ENCODE measurements at places on chromosomes 7 and 10.

DNA sequence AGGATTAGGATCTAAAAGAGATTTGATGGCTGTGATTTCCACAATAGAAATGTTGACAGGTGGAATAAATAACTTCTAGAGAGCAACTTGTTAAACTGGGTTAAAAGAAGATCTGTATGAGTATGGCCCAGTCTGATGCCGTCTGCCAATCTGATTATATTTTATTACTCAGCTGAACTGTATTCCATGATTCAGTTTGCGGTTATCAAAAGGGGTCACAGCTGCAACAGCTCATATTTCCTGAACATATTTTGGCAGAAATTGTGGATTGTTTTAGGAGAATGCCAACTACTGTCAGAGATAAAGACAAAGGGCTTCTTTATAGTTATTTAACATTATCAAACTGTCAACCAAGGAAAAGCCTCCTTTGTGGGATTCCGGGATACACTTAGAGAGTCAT, 244.8 kb upstream of the MINDY3 start:
- no peak for DNase-seq

DNA sequence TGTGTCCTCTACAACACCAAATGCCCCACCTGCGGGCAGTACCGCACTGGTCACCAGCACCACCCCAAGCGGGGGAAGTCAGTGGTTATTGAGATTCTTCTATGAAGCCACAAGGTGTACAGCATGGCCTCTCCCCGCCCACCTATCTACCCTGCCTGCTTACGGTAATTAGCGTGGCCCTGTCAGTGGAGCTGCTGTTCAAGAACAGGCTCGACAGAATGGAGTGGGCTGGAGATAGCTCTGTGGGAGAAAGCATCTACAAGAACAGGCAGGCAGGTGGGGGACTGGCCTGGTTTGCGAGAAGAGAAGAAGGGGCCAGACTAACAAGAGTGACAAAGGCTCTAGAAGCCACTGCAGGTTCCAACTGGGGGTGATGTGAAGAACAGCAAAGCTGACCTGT, 108.3 kb downstream of the RNF216 start:
- DNase-seq = no peak

DNA sequence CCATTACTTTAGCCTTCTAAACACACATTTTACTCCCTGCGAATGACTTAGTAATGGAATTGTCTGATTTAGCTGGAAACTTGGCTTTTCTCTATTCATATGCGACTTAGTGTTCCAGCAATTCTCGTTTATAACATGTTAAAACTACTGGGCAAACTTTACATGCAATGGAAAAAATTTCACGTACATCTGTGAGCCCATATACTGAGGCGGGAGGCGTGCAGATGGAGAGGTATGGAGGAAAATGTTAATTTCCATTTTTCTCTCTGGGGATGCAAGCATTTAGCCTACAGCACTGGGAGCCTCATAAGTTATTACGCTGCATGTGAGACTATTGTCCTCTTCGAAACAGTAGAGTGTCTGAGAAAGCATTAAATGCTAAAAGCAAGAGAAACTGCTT, 591.5 kb upstream of the ANKRD30A start:
- DNase-seq = no peak

DNA sequence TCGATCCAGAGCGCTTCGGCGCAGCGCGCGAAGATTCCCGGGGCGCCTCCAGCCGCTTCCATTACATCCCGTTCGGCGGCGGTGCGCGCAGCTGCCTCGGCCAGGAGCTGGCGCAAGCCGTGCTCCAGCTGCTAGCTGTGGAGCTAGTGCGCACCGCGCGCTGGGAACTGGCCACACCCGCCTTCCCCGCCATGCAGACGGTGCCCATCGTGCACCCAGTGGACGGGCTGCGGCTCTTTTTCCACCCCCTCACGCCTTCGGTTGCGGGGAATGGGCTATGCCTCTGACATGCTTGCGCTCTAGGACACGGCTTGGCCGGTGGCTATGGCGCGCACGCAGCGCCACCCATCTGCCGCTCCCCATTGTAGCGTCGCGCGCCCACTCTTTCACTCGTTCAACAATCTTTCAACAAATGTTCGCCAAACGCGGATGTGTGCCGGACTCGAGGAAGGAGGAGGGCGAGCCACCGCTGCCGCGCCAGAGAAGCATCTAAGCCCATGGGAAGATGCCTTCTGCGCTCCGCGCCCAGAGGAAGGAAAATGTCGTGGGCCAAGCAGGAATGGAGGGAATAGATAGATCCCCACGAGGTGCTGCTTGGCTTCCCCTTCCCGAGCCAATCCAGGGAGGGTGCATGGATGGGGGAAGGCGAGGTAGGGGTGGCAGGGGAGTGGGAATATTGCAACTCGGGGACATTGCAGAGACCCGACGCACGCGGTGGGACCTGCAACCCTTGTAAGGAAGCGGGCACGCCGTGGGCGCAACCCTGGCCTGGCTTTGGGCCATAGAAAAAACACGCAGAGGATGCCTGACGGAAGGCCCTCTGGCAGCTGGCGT, 5.1 kb upstream of the CYP26A1 start:
- DNase-seq = no peak

DNA sequence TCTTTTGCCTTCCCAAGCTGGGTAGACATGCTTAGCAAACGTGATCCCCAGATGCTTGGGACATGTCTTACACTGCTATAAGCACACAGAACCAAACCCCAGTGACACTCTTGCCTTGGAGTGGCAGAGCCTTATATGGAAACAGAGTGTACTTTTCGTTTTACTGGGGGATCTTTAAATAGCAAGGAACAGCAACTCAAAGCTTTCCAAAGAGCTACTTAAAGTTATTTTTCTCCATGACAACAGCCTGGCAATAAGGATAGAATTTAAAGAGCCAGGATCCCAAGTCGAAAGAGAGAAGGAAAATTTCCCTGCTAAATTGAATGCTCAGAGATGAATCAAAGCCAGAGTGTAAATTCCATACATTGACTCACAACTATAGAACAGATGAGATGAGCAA, 67.8 kb downstream of the ZNF365 start:
- peak; percentile 13 for DNase-seq

GRCh38 chr10:131977323-131978096, 4.2 kb downstream of the BNIP3 start:
- DNase-seq = no peak

DNA sequence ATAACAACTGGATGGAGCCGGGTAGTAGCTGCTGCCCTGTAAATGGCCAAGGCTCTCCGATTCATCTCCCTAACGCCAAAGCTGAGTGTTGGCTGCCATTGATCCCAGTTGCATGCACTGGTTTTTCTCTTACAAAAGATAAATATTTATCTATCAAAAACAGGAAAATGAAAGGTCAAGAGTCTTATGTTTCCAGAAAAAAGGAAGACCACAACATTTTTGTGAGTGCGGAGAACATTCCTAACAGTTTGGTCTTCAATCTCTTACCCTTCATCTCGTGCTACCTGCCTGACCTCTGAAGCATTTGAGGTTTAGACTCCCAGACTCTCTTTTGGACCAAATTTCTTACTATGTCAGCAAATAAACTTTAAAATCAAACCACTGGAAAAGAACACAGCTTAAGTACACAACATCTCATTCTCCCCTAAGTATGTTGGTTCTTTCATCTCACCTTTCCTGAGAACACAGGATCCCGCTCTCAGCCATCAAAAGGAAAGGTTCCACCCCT, 61.6 kb downstream of the SORBS1 start:
- no peak for DNase-seq

- DNase-seq = no peak
Observed at GRCh38 chr7:57071-57470, 135.3 kb upstream of the FAM20C start.

- DNase-seq = no peak
Observed at GRCh38 chr10:114518401-114519305, 114.4 kb upstream of the AFAP1L2 start.

GRCh38 chr10:93482145-93482834, at the start of gene MYOF:
Gene MYOF (minus strand): TSS chr10:93482334. CDS start chr10:93482194, 140 bp downstream.
- DNase-seq = peak; percentile 68

GRCh38 chr7:31074120-31074383, 21.9 kb downstream of the ADCYAP1R1 start:
- DNase-seq = no peak

DNA sequence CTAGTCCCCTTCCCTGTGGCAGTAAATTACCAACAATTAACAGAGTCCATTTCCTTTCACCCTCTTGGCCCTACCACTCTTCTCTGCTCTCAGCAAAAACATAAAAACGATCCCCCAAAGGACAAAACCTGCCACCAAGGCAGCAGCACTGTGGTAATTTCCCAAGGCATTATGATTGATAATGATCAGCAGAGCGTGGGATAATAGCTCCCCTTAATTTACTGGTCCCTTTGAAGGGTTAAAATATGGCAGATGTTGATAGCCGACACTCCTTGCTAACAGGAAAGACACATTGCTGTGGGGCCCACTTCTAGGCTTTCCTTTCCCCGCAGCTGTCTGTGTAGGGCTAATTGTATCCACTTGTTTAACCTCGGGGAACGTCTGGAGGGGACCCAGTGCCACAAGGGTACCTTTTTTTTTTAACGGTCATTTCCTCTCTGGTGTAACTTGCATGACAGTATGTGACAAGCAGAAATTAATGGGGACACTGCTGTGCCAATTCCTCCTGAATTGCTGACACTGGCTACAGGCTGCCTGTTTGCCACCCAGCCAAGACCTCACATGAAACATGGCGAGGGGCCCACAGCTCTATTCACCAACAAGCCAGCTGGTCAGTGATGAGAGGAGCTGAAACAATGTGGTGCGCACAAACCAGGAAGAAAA, 81.3 kb downstream of the CDK6 start:
- DNase-seq = peak; percentile 84

GRCh38 chr7:20241194-20241910, 24.2 kb upstream of the MACC1 start:
- DNase-seq = no peak

DNA sequence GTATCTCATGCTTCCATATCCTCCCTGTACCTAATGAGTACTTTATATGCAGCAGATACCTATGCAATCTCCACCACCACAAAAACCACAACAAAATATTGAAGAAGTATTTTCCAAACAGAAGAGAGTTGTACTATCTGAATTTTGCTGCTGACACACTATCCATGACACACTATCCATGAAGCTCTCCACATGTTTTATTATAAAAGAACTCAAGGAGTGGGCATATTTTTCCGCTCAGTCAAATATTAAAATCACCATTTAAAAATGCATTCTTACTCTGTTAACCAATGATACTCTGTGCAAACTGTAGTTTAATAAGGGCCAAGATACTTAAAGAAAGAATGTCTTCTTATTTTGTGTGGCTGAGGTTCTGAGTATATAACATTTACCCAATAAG, 2.8 kb downstream of the BET1 start:
- no peak for DNase-seq

DNA sequence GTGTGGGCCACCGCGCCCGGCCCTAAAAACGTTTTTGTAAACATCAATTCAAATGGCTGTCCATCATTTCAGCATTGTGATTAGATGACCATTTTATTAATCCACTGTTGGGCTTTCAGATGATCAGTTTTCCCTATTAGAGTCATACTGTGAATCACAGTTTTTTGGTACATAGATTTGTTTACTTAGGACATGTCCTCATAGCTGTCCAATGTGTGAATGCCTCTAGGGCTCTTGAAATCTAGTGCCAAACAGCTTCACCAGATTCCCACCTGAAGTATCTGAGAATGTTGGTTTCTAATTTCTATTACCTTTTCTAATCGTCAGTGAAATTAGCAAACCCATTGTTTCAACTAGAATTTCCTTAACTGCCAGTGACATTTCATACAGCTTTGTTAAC, 66.8 kb downstream of the UPF2 start:
- DNase-seq = no peak

GRCh38 chr7:45179666-45180065, 22.1 kb downstream of the RAMP3 start:
- DNase-seq = no peak

DNA sequence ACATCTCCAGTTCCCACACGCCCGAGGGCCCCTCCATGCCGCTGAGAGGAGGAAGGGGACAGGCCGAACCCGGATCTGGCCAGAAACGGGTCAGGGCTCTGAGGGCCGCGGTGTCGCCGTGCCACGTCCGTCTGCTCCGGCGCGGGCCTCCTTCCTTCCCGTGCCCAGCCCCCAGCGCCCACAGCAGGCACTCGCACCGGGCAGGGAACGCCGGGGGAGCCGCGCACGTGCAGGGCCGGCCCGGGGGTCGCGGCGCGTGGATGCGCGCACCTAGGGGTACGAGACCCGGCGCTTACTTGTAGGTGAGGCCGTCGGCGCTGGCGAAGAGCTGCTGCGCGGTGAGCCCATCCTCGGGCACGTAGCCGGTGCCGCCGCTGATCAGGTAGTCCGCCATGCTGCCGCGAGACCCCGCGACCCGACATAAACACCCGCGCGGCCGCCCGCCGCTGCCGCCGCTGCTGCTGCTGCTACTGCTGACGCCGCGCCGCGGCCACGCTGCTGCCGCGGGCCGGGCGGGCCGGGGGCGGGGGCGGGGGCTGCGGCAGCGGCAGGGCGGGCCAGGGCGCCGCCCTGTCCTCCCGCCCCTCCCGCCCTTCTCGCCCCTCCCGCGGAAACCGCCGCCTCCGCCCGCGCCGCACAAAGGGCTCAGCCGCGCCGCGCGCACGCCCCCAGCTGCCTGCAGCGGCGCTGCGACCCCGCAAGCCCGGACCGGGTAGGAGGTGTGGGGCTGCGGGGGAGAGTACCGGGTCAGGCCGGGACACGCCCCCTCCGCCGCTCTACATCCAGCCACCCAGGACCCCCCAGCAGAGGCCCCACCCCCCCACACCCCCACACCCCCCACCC, 4.1 kb downstream of the IMPDH1 start:
- DNase-seq = no peak

GRCh38 chr7:4307316-4308204, 374.5 kb upstream of the FOXK1 start:
- no peak for DNase-seq

GRCh38 chr7:138097064-138097741, 20.9 kb downstream of the AKR1D1 start:
- DNase-seq = peak; percentile 31

DNA sequence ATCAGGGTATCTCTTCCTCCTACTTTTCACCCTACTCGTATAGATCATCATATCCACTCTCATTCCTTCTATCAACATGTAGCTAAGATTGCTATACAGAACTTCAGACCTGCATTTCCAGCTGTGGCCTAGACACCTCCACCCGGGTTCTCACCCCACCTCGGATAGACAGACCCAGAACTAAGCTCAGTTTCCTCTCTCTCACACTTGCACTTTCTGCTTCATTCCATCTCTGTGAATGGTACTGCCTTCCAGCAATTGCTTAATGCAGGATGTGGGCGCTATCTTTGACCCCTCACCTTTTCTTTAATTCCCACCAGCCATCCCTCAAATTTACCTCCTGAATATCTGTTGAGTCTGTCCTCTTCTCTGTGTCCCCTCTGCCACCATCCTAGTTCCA, 35.7 kb downstream of the AGK start:
- no peak for DNase-seq

DNA sequence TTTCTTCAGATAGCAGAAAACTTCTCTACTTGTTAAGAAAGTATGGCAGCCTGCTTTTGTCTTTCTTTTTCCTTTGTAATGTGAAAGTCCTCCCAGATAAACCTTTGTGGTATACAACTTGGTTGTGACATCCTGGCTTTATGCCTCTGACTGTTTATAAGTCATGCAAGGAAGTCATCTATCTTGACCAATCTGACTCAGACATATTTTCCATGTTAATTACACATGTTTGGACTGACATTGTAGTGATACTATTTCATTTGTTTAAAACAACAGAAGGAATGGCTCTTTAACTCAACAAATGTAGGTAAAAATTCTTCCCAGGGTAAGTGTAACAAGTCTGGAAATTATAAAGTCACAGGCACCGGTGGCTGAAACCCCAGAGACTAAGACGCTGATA, 341.6 kb upstream of the MEOX2 start:
- no peak for DNase-seq

All from Ammon's horn (tissue), 1 donor.